ENCODE measurements at places on chromosomes 5 and 9.

GRCh38 chr9:109166771-109167601, at the start of gene FRRS1L:
TSS of gene FRRS1L (minus strand) at chr9:109167249. CDS start at chr9:109167138, 111 bp downstream.
- DNase-seq, result no peak

GRCh38 chr5:67998709-67999261, 216.8 kb upstream of the PIK3R1 start:
- DNase-seq, result no peak

DNA sequence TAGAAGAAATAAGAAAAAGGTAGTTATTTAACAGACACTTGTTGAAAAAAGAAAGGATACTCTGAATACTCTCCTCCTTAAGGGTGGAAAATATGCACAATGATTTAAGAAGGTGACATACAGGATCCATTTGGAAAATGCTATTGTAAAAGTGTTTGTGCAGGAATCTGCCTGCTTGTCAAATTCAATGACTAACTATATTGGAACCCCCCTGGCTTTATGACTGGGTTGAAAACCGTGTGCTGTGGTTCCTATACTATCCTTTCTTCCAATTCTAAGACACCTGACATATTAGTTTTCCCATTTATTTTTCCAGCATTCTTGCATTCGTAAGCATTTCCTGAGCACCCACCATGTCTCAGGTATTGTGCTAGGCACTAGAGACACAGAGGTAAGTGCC, 220.0 kb downstream of the GLIS3 start:
- DNase-seq, result no peak

DNA sequence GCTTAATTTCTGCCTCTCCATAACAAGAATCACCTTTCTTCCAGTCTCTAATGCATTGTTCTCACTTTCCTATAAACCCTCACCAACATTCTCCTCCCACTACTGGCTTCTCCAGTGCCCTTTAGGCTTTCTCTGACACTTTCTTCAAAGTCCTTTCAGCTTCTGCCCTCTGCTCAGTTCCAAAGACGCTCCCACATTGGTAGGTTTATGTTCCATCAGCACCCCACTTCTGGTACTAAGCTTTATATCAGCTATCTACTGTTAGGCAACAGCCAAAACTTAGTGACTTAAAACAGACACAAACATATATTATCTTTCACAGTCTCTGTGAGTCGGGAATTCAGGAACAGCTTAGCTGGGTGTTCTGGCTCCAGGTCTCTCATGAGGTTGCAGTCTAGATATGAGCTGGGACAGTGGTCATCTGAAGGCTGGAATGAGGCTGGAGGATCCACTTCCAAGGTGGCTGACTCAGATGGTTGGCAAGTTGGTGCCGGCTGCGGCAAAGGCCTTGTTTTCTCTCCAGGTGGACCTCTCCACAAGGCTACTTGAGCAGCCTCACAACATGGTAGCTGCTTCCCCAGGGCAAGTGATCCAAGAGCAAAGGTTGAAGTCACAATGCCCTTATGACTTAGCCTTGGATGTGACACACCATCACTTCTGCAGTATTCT, 37.4 kb downstream of the BOD1 start:
- no peak for DNase-seq

Data from GM12864 (cell line).